Testis (tissue), 5 donors: ENCODE measurements at places on chromosomes 4 and X. TPM values are rescaled to one million over a fixed set of nuclear protein-coding genes. Genes with fewer than 3 reads are reported as not detected.

Gene PRKG2
- 1.3 TPM for polyA plus RNA-seq

Gene SERPINA7
- polyA plus RNA-seq, result not detected

Gene RTL9
- polyA plus RNA-seq, result 27.1 TPM

Gene SOWAHB
- polyA plus RNA-seq, result 0.21 TPM

Gene ADAMTS3
- polyA plus RNA-seq, result 3.9 TPM

Gene DDX60
- polyA plus RNA-seq, result 5.3 TPM

Gene CT83
- polyA plus RNA-seq, result 58.1 TPM

Gene FGF16
- 0.18 TPM for polyA plus RNA-seq

Gene ATOH1
- not detected for polyA plus RNA-seq

Gene PRSS12
- 41.5 TPM for polyA plus RNA-seq

Gene MXRA5
- polyA plus RNA-seq, result 8.6 TPM

Gene LAP3
- 108 TPM for polyA plus RNA-seq

Gene RBM47
- polyA plus RNA-seq, result 17.8 TPM

Gene FGD1
- polyA plus RNA-seq, result 5.2 TPM

Gene NOX1
- not detected for polyA plus RNA-seq

Gene LRAT
- polyA plus RNA-seq, result 6.9 TPM

Gene COPS4
- 87.6 TPM for polyA plus RNA-seq

Gene PPEF2
- polyA plus RNA-seq, result 1.4 TPM

Gene ODAM
- 0.33 TPM for polyA plus RNA-seq

Gene MAGEE1
- polyA plus RNA-seq, result 1.8 TPM

Gene NDP
- 1.8 TPM for polyA plus RNA-seq

Gene KIAA1210
- 63.0 TPM for polyA plus RNA-seq

Gene TMEM150C
- polyA plus RNA-seq, result 7.7 TPM

Gene DCLK2
- polyA plus RNA-seq, result 6.1 TPM

Gene TREX2
- polyA plus RNA-seq, result 0.51 TPM

Gene MAGEB17
- 3.7 TPM for polyA plus RNA-seq

Gene FAAH2
- 0.51 TPM for polyA plus RNA-seq

Gene SPANXD
- polyA plus RNA-seq, result 11.5 TPM

Gene HMX1
- polyA plus RNA-seq, result 0.65 TPM

Gene USP11
- 113 TPM for polyA plus RNA-seq

Gene ARAP2
- 10.9 TPM for polyA plus RNA-seq

Gene WDR1
- 295 TPM for polyA plus RNA-seq

Gene UGT2B17
- not detected for polyA plus RNA-seq

Gene SNCA
- 6.4 TPM for polyA plus RNA-seq

Gene MAGED2
- polyA plus RNA-seq, result 179 TPM

Gene AADAT
- polyA plus RNA-seq, result 9.3 TPM

Gene HPGD
- 3.0 TPM for polyA plus RNA-seq

Gene F8
- 18.0 TPM for polyA plus RNA-seq

Gene LNX1
- polyA plus RNA-seq, result 8.3 TPM

Gene FANCB
- polyA plus RNA-seq, result 0.66 TPM

Gene STPG2
- 2.6 TPM for polyA plus RNA-seq

Gene HHIP
- 3.5 TPM for polyA plus RNA-seq

Gene MAP7D2
- polyA plus RNA-seq, result 37.9 TPM

Gene GLOD5
- polyA plus RNA-seq, result 0.83 TPM

Gene SPANXN4
- polyA plus RNA-seq, result 9.7 TPM

Gene TECRL
- 0.62 TPM for polyA plus RNA-seq

Gene GYPE
- polyA plus RNA-seq, result 1.2 TPM

Gene SPCS3
- polyA plus RNA-seq, result 29.2 TPM

Gene TSPAN6
- polyA plus RNA-seq, result 77.3 TPM

Gene CLCN5
- 6.8 TPM for polyA plus RNA-seq

Gene RAB41
- 5.1 TPM for polyA plus RNA-seq

Gene AFAP1
- 51.4 TPM for polyA plus RNA-seq
